ENCODE measurements at places on chromosomes 11 and 22.

DNA sequence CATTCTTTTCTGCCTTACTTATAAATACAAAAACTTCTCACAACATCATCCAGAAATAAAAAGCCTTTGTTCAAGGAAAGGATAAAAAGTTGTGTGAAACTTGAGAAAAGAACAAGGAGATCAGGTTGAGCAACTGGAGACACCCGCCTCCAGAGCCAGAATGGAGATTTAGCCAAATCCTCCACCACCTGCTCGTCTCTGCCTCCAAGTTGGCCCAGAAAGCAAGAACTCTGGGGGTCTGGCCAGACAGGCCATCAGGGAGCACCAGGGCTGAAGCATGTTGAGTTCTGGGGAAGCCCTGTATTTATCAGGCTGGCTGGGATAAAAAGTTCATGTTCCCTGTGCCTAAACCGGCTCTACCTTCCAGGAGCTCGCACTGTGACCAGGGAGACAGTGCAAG is 14.9 kb downstream of the SMCO4 start:
- no peak for DNase-seq

GRCh38 chr11:17807034-17807433 is 72.5 kb downstream of the KCNC1 start:
- no peak for DNase-seq

DNA sequence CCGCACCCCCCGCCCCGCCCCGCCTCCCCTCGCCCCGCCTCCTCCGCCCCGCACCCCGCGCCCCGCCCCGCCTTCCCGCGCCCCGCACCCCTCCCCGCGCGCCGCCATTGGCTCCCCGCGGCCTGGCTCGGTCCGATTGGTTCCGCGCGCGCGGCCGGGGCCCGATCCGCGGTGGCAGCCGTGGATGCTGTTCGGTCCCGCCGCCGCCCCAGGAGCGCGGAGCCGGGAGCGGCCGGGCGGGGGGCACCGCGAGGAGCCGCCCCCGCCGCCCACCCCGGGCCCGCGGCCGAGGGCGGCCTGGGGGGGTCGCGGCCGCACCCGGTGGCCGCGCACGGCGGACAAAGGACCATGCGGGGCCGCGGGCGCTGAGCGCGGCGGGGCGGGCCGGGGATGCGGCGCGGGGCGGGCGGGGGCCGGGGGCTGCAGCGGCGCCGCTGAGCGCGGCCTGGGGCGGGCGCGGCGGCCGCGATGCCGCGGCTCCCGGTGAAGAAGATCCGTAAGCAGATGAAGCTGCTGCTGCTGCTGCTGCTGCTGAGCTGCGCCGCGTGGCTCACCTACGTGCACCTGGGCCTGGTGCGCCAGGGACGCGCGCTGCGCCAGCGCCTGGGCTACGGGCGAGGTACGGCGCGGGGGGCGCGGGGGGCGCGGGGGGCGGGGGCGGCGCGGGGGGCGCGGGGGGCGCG is at the start of gene B4GALNT4:
B4GALNT4 (plus strand) TSS at position 164 of the 683 bp plus-strand sequence; CDS start at position 469, 305 bp downstream.
- peak; percentile 26 for DNase-seq

DNA sequence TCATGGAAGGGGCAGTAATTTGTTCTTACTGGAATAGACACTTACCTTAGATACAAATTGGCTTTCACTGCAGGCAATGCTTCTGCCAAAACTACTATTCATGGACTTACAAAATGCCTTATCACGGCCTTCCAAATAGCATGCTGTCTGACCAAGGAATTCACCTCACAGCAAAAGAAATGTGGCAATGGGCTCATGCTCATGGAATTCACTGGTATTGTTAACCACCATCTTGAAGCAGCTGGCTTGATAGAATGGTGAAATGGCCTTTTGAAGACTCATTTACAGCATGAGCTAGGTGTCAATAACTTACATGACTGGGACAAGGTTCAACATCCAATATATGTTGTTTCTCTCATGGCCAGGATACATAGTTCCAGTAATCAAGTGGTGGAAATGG is 21.9 kb downstream of the OR5B21 start:
- no peak for DNase-seq

DNA sequence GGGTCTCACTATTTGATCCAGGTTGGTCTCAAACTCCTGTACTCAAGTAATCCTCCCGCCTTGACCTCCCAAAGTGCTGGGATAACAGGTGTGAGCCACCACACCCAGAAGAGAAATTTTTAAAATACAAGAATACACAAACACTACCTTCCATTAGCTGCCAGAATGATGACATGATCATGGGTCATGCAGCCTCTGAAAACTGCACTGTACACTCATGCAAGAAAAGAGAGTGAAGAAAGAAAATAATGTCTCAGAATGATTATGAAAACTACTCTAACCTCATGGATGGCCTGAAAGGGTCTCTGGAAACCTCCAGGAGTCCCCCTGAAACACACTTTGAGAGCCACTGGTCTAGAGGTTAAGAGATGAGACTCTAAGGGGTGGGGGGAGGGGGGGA is 18.8 kb downstream of the VPS37C start:
- DNase-seq, result no peak

DNA sequence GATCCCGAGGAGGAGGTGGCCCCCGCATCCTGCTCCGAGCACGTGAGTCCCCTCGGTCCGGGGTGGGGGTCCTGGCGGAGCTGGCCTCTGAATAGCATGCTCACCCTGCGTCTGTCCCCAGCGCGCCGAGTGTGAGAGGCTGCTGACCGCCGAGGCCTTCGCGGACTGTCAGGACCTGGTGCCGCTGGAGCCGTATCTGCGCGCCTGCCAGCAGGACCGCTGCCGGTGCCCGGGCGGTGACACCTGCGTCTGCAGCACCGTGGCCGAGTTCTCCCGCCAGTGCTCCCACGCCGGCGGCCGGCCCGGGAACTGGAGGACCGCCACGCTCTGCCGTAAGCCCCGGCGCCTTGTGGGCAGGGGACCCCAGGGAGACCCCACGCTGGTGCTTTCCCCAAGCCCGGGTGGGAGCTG is 3.5 kb downstream of the MUC2 start:
- no peak for DNase-seq

DNA sequence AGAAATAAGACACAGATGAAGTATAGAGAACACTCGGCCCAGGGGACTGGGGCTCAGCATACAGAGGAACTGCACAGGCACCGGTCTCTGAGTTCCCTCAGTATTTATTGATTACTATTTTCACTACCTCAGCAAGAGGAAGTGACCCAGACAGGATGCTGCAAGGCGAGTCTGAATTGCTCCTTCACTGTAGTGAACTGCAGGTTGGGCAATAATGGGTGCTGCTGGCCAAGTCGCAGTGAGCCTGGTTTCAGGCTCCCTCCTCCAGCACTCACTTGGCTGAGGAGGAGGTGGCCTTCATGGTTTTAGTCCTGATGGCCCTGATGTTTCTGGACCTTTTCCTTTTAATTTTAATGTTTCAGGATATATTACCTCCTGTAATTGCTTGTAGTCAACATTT is 10.4 kb downstream of the OR52K2 start:
- peak; percentile 7 for DNase-seq

DNA sequence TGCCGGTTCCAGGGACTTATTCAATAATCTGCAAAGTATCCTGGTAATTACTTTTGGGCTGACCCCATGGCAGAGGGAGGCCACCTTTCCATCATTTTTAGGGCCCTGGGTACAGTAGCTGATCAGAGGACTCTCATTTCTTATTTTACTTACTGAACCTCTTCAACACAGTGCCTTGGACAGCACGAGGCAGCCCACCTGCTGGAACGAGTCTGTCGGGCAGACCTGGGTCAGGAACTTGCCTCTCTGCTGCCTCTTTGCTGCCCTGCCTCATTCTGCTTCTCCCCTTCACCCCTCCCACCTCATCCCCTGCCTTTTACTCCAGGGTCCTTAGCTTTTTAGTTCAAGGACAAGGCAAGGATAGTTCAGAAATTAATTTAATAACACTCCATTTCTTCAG is 204.5 kb downstream of the CSNK2A3 start:
- DNase-seq, result no peak

DNA sequence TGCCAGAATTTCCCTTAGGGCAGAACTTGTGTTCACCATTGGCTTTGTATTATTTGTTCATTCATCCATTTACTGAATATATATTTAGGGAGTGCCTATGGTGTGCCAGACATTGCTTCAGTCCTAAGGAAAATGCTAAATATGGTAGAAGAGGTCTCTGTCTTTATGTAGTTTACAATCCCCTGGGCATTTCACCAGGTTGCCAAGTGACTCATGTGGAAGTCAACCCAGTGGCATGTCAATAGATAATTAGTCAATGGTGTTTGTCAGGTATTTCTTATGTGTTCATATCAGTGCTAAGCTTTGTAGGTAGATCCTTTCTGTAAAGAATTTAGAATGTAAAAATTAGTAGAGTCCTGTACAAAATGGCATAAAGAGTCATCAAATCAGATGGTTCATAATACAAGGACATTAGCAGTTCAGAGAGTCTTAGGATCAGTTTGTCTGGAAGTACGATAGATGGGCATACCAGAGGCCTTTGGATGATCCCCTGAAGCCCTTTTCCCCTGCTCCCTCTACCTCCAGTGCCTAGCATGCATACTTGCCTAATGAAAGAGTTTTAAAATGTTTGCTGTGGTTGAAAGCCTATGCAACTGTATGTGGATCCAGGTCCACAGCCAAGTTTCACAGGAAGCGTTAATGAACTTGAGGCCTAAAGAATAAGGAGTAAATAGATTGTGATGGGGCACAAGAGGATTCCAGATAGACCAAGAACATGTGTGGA is 58.5 kb upstream of the SESN3 start:
- no peak for DNase-seq

DNA sequence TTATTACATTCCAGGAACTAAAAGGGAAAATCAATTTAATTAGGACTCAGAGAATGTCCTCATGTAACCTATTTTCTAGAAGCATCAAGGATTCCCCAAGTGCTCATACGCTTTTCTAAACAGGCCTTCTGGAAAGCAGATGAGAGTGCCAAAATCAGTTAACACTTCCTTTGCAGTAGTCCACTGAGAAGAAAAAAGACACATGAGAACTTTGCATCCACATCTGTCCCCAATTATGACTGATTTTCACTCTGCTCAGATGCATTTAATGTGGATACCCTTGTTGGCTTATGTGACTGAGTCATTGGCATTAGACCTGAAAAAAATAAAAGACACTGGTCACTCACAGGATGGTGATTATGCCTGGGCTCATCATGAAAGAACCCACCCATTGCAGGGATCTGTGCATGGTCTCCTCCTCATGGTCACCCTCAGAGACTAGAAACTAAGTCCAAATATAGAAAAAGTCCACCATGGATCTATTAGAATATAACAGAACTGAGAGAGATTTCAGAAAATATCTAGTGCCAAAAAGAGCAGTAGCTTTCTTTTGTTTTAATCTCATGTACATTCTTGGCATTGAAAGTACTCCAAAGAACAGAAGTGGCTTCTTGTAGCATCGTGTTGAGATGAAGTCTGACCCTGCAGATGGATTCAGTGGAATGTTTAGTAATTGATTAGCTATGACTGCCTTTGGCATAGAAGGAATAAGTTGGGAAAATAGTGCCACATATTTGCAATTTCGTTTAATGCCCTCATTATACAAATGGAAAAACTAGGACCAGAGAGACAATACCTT is 48.8 kb upstream of the FIBIN start:
- no peak for DNase-seq

GRCh38 chr11:86999388-86999787 is 38.3 kb upstream of the TMEM135 start:
- no peak for DNase-seq

- DNase-seq, result no peak
Observed at GRCh38 chr11:3073029-3073435, 15.8 kb upstream of the CARS1 start.

DNA sequence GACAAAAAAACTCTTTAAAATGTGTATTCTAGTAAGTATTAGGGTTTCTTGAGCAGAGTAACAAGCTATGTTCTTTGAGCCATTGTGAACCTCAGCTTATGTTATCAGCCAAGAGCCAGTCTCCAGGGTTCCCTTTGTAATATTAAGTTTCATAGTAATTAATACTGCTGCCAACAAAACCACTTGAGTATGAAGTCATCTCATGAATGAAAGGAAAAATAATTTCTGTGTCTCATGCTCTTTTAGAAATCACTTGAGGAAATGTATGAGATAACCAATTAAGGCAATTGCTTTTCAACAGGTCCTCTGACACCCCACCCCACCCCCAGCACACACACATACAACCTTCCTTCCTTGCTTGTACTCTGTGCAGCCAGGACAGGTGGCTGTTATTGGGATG is 59.9 kb downstream of the BBOX1 start:
- no peak for DNase-seq

DNA sequence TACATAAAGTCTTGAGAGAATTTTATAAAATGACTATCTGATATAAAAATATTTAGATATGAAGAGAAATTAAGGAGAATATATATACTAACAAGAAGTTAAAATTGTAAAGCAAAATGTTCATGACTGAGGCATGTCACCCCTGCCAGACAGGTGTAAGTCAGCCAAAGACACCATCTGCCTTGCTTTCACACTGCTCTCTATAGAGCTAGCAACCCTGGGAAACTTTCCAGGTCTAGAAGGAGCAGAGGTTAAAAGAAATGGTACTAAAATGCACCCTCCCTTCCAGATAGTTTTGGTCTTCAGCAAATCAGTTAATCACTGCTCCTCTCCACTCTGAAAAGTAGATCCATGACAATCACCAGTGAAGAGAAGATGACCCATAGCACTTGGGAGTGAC is 16.5 kb downstream of the PPP2R1B start:
- DNase-seq, result no peak

GRCh38 chr22:37777122-37777687 is 30.5 kb upstream of the GCAT start:
- DNase-seq, result no peak

DNA sequence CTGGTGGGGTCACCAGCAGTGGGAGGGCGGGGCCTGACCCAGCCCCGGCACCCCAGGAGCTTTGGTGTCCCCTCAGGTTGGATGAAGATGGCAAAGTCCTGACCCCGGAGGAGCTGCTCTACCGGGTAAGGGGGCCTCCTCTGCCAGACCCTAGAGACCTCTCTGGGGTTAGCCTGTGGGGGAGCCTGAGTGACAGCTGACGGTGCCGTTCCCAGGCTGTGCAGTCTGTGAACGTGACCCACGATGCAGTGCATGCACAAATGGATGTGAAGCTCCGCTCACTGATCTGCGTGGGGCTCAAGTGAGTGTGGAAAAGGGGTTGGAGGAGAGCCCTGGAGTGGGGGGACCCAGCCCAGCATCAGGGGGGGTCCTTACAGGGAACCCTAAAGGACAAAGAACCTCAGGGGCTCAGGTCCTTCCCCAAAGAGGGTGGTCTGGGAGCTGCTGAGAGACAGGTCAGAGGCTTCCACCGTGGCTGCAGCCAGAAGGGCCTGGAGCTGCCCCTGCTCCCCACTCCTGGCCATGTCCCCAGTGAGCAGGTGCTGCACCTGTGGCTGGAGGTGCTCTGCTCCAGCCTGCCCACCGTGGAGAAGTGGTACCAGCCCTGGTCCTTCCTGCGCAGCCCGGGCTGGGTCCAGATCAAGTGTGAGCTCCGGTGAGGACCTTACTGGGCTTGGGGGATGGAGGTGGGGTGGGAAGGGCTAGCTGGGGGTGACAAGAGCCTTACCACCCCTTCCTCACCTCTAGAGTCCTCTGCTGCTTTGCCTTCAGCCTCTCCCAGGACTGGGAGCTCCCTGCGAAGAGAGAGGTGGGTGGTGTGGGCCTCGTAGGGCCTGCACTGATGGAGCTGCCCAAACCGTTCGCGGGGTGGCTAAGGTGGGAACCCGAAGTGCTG is 38.6 kb downstream of the SGSM3 start:
- no peak for DNase-seq

- peak; percentile 82 for DNase-seq
Observed at GRCh38 chr11:6737872-6738466, 33.8 kb downstream of the OR2AG2 start.

GRCh38 chr11:32341620-32342613 is 93.4 kb downstream of the WT1 start:
- DNase-seq, result no peak

GRCh38 chr11:117203069-117203407 is 3.9 kb downstream of the TAGLN start:
- no peak for DNase-seq
